Activated naive CD8-positive, alpha-beta T cell treated with anti-CD3 and anti-CD28 coated beads, Interleukin-2, amount 50 U/mL, for 24 hours (primary cell): ENCODE measurements at places on chromosomes 3 and 15.

DNA sequence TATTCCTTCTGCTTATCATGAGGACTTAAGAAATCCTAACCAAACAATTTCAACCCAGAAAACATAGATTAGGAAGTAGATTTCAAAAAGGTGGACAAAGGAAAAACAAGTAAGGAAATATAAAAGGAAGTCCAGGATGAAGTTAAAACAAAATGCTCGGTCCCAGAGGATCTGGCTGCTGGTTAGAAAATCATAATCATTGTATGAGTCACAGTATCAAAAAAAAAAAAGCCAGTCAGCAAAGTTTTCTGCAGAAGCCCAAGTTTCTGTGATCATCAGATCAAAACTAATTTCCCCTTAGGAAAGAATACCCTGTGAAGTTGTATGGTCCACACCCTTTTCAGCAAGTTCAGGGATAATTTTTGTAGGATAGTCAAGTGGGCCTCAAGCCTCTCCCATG is 43.0 kb upstream of the LRTM1 start:
- no peak for DNase-seq

GRCh38 chr3:2655229-2655701 is 454.9 kb downstream of the IL5RA start:
- no peak for DNase-seq

- no peak for DNase-seq
These were observed 9.7 kb upstream of the RIOX2 start for GRCh38 chr3:97981886-97982285.

DNA sequence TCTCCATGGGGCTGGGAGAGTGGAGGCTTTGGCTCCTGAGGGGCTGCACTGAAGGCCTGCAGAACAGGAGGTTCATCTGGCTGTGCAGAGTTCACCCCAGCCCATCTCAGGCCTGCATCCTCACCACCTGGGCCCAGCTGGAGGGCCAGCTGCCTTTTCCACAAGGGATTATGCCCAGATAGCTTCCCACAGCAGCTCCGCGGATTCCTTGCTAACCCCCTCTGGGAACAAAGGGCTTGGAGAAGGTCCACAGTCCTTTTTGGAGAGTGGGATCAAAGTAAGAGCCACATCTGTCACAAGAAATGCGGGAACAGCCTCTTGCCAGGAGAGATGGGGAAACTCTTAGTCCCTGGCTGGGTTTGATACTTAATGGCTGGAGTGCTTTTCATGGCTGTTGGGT is 164.7 kb upstream of the RGMA start:
- DNase-seq = no peak

DNA sequence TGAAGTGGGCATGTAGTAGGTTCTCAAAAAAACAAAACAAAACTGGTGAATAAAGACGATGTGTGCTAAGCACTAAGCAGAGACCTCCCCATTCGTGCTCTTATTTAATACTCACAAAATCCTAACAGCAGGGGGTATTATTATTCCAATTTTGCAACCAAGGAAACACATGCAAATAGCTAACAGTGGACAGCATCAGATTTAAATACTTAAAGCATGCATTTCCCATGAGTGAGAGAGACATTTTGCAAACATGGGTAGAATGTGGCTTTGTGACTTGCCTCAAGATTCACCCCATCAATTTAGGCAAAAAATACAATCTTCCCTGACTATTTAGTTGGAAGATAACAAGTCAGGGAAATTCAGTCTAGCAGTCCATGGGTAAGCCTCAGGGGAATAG is 946.2 kb upstream of the CFAP20DC start:
- DNase-seq = no peak

DNA sequence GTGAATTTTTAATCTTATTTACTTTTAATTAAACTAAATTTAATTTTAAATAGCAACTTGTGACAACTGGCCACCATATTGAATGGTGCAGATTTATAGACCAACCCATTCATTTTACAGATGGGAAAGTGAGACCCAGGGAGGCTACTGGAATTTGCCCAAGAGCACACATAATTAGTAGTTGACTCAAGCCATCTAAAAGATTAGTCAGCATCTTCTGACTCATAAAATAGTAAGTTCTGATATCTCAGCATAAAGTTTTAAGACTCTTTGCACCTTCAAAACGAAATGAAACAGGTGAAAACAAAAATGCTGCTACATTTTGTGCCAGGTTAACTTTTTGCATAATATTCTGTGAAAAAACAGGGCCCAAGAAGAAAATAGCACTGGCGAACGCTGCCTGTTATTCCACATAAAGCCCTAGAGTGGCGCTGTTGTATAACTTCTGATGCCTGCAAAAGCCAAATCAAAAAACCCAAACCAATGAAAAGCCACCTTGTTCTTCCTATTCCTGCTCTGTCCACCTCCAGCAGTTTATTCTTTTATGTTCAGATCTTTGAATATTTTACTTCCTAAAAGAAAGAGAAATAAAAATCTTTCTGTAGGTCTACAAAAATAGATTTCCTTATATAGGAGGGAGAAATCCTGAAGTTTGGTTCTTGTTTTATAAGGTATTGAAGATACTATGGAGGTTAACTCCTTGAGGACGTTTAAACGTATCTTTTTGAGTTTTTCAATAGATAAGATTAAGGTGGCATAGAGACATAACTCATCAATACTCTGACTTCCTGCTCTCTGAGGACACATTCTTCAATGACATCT is 62.8 kb downstream of the OTOL1 start:
- DNase-seq = no peak

- no peak for DNase-seq
These were observed 1.3 kb downstream of the HHLA2 start for GRCh38 chr3:108297647-108298046.
